ENCODE measurements at places on chromosomes 7 and 10.

- DNase-seq: peak; percentile 5
Measured at GRCh38 chr7:114048386-114049235, 129.8 kb upstream of the PPP1R3A start.

DNA sequence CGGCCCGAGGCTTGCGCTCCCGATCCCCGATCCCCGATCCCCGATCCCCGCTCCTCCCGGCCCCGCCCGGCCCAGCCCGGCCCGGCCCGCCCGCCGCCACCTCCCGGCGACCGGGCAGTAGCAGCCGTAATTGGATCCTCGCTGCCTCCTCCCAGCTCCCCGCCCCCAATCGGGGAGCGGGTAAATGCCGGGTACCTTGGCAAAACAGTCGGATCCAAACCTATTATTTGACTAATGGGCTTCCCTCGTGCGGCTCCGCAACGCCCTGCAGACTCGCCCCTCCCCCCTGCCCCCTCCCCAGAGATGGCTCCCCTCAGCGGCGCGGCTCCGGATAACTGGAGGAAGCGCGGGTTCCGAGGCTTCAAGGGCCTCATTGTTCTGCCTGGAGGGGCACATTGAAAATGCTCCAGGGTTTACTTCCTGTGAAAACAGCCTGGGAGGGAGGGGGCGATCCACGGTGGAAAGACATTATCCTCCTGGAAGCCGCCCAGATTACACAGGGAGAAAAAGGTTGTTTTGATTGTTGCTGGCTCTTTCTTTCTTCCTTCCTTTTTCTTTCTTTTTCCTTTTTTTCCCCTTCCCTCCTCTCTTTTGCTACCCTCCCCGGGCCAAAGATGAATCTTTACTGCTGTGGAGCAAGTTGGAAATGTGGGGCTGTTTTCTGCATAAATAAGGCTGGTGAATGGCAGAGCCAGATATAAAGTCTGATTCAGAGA is 94.7 kb upstream of the ZMIZ1 start:
- peak; percentile 28 for DNase-seq

GRCh38 chr7:149559711-149560110 is 62.1 kb upstream of the ZNF746 start:
- DNase-seq: no peak

DNA sequence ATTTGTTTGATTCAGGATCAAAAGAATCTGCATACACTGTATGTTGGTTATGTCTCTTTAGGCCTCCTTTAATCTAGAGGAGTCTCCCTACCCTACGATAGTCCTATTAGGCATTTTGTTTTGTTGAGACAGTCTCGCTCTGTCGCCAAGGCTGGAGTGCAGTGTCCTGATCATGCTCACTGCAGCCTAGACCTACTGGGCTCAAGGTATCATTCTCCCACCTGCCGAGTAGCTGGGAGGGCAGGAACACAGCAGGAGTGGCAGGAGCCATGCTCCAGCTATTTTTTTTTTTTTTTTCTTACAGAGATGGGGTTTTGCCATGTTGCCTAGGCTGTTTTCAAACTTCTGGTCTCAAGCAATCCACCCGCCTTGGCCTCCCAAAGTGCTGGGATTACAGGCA is 123.0 kb upstream of the DKK1 start:
- no peak for DNase-seq

GRCh38 chr10:91162050-91162494 is 58.4 kb upstream of the PCGF5 start:
- DNase-seq: no peak

- DNase-seq: no peak
Measured at GRCh38 chr7:133354546-133355324, 101.9 kb downstream of the EXOC4 start.

DNA sequence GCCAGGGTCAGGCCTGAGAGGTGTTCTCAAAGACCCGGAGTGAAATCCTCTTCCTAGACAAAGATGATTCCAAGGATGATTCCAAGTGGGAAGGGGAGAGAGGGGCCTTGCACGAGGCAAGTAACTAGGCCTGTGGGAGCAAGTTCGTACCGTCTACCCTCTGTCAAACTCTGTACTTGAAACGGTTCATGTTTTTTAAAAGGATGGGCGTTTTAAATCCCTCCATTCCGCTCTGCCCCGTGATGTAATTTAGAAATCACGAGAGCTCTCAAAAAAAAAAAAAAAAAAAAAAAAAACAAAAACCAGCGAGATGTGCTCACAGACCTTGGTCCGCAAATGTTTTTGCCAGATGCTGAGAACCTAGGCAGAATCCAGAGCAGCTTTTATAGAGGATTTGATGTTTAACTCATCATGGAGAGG is 114.7 kb upstream of the CARD11 start:
- DNase-seq: no peak

DNA sequence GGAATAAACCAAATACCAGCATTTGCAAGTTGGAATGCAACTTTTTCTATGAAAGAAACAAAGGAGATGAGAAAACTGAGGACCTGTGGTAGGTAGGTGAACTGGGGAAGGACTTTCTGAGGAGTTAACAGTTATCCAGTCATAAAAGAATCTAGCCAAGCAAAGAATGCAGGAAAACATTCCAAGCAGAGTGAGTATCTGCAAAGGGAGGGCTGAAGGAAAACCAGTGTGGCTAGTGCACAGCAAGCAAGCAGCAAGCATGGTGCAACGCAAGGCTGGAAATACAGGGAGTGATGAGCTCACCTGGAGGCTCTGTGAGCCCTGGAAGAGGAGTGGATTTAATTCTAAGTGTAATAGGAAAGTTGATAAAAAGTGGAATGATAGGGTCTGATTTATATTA is 44.0 kb downstream of the RTKN2 start:
- DNase-seq: no peak

DNA sequence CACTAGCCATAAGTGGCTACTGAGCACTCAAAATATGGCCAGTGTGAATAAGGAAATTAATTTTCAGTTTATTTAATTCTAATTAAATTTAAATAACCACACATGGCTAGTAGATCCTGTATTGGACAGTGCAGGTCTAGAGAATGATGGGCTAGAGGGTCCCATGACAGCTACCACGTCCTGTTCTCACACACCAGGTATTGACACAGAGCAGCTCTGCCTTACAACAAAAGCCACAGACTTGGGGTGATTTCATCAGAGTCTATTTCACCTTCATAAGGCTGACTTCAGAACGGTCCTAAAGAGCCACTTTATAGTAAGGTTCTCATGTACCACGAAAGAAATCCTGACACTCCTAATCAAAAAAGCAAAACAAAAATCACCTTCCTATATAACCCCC is 111.3 kb downstream of the UBE2H start:
- no peak for DNase-seq

- DNase-seq: no peak
Measured at GRCh38 chr10:93993414-93993781, 333 bp upstream of the PLCE1 start.

DNA sequence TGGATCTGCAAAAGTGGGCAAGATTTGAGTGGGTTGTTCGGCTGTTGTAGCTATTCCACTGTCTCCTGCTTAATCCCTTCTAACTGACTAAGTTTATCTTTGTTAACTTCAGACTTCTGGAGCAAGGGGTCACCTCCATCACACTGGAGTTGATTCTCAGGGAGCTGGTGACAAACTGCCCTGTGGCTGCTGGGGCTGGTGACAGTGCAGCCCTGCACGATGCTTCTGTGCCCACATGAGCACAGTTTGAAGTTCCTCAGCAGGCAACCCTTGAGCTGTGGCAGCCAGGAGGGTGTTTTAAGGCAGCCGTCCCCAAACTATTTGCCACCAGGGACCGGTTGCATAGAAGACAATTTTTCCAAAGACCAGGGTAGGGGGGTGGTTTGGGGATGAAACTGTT is 40.5 kb downstream of the ADRB1 start:
- DNase-seq: no peak

DNA sequence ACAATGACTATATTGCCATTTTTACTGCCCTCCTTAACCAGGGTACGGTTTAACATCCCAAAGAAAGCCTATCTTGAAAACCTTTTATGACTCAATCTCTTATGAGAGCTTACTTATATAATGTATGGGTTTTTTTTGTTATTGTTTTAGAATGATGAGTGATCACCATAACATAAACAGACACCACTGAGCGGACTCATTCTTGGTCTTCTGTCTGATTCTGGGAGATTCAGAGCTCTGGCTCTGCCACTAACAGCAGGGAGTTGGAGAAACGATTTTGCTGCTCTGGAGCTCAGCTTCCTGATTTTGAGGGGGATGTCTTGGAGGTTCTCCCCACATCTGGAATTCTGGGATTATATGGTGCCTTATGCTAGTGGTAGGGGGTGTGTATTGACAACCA is 244.1 kb downstream of the FRMD4A start:
- DNase-seq: no peak

DNA sequence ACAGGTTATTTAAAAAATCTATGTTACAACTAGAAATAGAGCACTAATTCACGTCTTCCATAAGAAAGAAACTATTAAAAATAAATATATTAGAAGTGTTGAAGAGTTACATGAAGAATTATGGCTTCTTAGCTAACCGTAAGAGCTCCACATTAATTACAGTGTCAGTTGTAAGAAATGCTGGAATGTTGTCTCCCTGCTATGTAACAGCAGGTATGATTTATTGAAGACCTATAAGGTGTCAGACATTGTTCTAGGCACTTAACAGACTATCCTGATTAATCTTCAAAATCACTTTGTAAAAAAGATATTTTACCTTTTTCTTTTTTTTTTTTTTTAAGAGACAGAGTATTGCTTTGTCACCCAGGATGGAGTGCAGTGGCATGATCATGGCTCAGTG is 75.8 kb upstream of the NEBL start:
- no peak for DNase-seq

DNA sequence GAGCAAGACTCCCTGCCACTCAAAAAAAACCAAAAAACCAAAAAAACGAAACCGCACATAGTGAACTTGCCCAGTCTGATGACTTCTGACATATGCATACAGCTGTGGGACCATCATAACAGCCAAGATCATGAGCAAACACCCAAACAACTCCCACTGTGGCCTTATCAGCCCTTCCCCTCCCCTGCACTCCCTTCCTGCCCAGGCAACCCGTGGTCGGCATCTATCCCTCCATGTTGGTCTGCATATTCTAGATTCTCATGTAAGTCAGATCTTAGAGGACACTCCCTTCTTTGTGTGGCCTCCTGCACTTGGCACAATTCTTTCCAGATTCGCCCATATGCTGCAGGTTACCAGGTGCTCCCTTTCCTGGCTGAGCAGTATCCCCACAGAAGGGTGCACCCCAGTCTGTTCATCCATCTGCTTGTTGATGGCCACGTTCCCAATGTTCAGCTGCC is 72.8 kb downstream of the GNA12 start:
- DNase-seq: no peak

GRCh38 chr7:7517754-7518153 is 17.9 kb downstream of the COL28A1 start:
- no peak for DNase-seq

GRCh38 chr7:100943693-100944092 is 5.6 kb upstream of the MUC3A start:
- DNase-seq: no peak

- no peak for DNase-seq
Measured at GRCh38 chr10:36492590-36493515, 632.5 kb upstream of the ANKRD30A start.

- DNase-seq: no peak
Measured at GRCh38 chr7:111485701-111486380, 76.5 kb downstream of the IMMP2L start.

GRCh38 chr10:114220281-114220680 is 18.8 kb upstream of the VWA2 start:
- no peak for DNase-seq

GRCh38 chr10:2839081-2839725 is 228.1 kb upstream of the PFKP start:
- DNase-seq: no peak

- DNase-seq: peak; percentile 89
Measured at GRCh38 chr7:98354511-98355249, 46.2 kb downstream of the BAIAP2L1 start.

DNA sequence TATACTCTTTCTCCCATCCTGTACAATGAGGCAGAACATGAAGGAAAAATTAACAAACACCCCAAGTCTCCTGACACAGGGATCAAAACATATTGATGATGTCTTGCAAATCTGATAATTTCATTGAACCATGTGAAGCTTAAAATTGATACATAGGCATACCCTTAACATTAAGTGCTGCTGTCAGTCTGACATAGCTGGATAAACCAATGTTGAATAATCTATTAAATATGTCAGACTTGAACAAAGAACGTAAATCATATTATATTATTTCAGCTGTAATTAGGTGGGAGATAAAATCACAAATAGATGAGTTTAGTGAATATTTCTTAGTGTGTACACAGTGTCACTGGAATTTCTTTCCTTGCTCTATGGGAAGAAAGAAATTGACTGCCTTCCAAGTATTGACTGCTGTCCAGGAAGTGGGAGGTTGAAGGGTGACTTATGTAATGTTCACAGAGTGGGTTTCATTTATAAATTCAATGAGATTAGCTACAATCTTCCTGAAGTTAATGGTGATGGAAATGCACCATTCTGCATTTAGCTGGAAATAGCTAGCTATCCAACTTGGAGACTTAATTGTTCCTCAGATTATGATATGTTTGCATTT is 170.8 kb downstream of the AUTS2 start:
- DNase-seq: no peak

- DNase-seq: no peak
Measured at GRCh38 chr7:87341441-87341840, 4.0 kb upstream of the CROT start.

- DNase-seq: no peak
Measured at GRCh38 chr7:40641701-40642100, 506.9 kb downstream of the SUGCT start.

GRCh38 chr7:100221231-100221718 is 1.5 kb downstream of the PVRIG start:
- DNase-seq: no peak

GRCh38 chr7:3039787-3040186 is 3.9 kb downstream of the CARD11 start:
- no peak for DNase-seq

DNA sequence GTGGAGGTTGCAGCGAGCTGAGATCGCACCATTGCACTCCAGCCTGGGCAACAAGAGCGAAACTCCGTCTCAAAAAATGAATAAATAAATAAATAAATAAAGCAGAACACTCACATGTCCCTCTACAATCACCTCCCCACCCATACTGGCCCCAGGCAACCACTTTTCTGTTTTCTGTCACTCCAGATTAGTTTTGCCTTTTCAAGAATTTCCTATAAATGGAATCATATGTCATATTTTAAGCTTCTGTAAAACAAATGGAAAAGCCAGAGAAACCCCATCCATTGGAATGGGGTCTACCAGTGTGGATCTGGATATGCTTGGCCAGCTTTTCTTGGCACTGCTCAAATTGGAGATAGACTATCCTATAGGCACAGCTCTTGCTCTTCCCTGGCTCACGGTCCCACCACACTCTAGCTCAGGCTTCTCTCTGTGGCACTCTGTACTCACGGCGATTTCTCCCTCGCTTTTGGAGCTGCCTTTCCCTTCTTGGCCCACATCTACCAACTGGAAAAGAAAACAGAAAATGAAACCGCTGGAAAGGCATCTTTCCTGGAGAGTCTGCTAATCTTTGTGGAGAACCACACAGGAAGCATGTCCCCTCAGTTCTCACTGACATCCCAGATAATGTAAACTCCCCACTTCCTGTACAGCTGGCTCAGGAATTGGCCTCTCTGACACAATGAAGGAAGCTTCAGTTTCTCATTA is 210.1 kb downstream of the JCAD start:
- no peak for DNase-seq

Measured in Panc1 (cell line).